Daoy (cell line): ENCODE measurements at places on chromosomes 16 and 17.

DNA sequence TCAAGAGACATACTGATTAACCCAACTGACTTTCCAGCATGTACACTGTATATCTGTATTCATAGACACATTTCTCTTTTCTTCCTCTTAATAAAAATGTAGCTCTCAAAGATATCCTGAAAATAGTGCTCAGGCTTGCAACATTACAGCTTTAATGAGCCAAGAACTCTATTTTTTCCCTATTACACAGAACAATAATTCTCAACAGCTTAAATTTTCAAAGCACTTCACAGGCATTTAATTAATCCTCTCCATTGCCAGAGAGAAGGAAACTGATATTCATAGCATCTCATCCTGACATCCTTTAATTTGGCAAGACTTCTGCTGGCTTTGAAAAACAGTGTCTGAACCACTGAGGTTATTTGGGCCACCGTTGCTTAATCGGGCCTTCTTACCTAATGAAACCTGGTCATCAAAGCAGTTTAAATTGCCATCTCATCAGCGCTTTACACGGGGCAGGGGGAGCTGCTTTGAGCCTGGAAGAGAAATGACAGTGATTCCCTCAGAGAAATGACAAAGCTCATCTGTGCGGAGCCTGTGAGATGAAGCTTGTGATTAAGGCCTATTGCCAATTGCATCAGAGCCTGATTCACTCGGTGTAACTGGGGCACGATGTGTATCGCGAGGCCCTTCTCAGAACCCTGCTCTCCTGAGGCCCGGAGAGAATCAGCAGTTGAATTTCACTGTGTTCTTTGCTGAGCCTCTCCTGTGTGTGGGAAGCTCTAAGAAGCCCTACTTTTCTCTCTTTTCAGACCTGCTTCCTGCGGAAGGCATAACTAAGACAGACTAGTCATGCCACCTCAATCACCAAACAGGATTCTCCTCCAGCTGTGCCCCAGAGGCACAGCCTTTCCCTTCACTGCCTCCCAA is 8.5 kb upstream of the SIAH1 start:
- no peak for DNase-seq

DNA sequence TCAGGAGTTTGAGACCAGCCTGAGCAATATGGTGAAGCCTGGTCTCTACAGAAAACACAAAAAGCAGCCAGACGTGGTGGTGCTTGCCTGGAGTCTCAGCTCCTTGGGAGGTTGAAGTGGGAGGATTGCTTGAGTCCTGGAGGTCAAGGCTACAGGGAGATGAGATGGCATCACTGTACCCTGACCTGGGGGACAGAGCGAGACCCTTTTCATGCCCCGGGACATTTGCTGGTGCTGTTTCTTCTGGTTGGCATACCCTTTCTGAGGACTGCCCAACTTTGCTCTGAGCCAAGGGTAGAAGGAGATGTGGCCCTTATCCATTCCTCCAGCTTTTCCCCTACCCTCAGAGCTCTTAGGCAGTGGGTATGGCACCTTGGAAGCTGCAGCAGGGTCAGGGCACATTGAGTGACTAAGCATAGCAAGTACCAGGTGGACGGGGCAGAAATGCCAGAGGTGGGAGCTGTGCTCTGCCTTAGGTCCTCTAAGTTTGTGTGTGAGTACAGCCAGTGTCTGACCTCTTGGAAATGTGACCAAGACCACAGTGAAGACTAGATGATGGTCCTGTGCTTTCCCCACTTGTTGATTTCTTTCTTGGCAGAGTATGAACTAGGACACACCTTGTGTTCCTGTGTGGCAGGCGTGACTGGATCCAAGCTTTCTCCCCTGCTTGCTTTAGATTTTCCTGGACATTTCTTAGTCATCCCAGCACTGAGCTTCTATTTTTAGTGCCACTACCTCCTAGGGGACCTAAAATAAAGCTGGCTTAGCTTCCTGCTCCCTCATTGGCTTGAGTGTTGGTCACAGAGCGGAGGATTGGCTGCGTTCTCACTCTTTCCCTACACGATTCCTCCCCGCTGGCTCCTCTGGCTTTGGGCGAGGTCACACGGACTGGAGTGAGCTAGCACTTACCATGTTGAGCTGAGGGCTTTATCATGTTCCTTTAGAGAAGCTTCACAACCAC is 9.9 kb upstream of the EDC4 start:
- no peak for DNase-seq

- DNase-seq, result no peak
These were observed 62.6 kb upstream of the TEKT1 start for GRCh38 chr17:6894206-6894528.

- peak; percentile 5 for DNase-seq
These were observed 92.4 kb upstream of the HS3ST2 start for GRCh38 chr16:22721511-22722100.

- no peak for DNase-seq
These were observed 540 bp downstream of the PPP4C start for GRCh38 chr16:30076276-30076791.

- DNase-seq, result peak; percentile 72
These were observed 4.9 kb upstream of the CDH1 start for GRCh38 chr16:68732042-68732680.

- DNase-seq, result no peak
These were observed 75.8 kb upstream of the CBX4 start for GRCh38 chr17:79914813-79915740.

DNA sequence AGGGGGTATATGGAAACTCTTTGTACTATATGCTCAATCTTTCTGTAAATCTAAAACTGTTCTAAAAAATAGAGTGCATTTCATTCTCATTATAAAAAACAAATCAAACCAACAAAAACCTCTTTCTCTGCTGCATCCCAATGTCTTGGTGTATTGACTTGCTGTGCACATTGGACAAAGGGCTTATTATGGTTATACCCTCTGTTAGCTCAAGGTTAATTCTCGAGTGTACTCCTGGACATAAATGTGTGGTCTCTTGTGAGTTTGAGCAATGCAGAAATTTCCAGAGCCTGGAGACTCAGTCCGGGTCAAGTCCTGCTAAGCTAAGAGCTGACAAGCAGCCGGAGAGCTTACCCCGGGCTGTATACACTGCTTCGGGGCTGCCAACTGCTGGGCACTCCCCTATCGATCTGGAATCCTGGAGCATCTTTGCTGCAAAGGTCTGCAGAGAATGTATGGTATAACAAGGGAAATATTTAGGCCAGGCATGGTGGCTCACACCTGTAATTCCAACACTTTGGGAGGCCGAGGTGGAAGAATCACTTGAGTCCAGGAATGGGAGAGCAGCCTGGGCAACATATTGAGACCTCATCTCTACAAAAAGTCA is 66.2 kb upstream of the BRD7 start:
- no peak for DNase-seq

DNA sequence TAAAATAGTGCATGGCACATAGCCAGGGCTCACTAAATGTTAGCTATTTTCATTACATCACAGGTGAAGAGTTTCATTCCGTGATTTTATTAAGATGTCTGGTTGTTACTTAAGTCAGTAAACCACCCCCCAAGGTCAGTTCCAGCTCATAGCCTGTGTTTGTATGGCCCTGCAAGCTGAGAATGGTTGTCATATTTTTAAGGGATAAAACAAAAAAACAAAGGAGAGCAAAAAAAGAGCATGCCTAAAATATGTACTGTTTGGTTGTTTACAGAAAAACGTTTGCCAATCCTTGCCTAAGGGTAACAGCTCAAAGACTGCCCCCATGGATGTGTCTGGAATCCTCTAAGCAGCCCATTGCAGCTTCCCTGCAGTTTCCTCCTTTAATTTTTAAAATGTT is 329.6 kb downstream of the CA10 start:
- DNase-seq, result no peak

GRCh38 chr16:52729731-52730130 is 182.8 kb upstream of the TOX3 start:
- no peak for DNase-seq

DNA sequence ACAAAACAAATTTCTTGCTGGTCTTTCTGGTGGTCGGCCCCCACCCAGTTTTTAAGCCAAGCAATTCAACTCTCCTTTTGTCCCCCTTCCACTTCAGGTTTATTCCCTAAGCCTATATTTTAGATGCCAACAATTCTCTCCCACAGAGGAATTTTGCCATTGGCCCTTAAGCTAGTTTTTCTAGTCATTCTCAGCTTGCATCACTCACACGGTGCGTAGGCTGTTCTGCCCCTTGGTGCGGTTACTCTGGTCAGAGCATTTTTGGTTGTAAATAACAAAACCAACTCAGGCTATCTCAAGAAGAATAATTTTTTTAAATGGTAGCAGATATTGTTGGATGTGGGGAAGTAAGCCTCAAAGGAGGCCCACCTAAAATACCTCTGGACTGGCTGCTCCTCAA is 33.7 kb upstream of the DYNLL2 start:
- no peak for DNase-seq

DNA sequence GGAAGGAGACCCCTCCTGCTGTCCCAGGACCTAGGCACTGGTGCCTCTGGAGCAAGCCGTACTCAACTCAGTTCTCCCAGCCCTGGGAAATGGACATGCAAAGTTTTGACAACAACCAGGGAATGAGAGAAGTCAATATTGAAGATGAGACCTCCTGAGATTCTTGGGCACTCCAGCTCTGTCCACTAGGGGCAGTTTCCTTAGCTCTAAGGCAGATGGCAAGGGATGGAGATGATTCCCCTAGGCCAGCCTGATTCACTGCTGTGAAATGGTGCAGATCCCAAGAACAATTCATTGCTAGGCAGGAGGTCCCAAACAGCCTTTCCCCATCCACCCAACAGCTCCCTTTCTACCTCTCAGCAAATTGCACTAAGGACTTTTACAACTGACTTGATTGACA is 20.5 kb upstream of the SDR42E2 start:
- no peak for DNase-seq

- DNase-seq, result peak; percentile 82
These were observed 24.2 kb downstream of the STAT5A start for GRCh38 chr17:42312285-42313130.

DNA sequence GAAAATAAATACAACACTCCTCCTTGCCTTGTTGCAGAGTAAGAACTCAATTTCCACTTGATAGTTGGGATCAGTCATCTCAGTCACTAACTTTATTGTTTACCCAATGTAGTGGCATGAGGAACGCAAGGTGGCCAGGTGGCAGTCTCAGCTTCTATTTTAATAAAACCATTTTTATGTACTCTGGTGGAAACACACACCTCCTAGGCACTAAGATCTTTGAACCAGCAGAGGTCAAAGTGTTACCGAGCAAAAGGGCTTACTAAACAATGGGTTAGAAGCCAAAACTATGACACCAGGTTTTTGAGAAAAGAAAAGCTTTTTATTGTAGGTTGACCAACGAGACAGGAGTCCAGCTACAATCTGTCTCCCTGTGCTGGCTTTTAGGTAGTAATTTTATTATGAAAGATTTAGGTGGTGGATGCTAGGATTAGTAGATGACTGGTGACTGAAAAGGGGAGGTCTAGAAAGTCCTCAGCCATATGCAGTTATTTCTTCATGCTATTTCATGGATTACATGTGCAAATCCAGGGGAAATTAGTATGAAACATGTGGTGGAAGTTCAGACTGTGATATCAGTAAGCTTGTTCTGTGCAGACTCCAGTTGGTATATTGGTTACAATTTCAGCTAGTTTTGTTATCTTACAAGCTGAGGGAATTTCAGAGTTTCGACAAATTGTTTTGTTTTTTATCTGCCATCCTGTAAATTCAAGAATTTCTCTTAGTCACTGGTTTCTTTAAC is 122.3 kb downstream of the PCTP start:
- no peak for DNase-seq

- DNase-seq, result peak; percentile 52
These were observed 3.5 kb downstream of the CORO6 start for GRCh38 chr17:29619251-29619650.
